ENCODE measurements at places on chromosomes 12 and 14.
A peak's percentile ranks its signal among the peaks of the same experiment; 100 is the strongest.

- DNase-seq, result no peak
These were observed 20.6 kb downstream of the COX14 start for GRCh38 chr12:50132505-50133135.

- no peak for DNase-seq
These were observed 298.7 kb downstream of the RPL10L start for GRCh38 chr14:46352844-46353243.

DNA sequence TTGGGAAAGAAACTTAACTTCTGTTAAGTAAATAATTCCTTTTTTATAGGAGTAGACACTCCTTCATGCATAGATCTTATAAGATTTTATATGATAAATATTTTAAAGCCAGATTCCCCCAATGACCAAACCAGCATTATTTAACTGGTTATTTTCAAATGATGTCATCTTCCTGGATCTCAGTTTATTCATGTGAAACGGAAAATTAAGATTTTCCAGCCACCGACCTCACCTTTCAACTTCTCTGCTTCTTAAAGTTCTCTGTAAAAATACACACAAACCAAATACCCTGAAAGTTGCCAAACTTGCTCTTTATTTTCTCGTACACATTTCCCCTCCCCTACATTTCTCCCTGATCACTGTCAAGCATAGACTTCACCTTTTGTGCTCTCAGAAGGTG, 364.2 kb downstream of the GALC start:
- no peak for DNase-seq

DNA sequence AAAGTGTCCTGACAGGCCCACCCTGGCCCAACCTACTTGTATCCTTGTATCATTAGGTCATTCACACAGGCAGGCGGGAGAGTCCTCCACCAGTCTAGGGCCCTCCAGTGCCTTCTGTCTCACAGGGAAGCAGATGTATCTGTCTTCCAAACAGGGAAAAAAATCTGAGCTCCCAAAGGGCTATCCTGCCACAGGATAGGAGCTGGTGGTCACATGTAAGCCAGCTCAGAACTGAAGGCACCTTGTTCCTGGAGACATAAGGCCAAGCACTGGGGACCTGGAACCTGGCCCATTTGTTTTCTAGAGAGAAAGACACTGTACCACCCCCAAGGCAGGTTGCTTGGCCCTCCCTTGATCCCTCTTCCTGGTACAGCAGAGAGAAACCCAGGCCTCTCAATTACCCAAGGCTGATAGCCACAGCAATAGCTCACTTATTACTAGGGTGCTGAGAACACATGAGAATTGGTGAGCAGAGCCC, 19.4 kb upstream of the PLEKHH1 start:
- DNase-seq, result no peak

DNA sequence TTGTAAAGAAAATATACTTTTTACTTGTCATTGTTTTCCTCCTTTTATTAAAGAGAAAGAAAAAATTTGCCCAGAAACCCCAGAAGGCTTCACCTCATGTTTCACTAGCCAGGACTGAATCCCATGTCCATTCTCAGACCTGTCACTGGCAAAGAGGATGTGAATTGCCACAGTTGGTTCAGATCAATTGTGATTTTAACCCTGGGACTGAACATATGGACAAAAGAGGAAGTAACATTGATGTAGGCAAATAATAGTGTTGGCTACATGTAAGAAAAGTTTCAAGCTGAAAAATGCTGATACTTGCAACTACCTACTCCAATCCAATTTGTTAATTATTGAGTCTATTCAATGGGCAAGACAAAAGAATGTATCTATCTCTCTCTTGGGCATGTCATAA, 8.6 kb upstream of the CCDC196 start:
- no peak for DNase-seq

DNA sequence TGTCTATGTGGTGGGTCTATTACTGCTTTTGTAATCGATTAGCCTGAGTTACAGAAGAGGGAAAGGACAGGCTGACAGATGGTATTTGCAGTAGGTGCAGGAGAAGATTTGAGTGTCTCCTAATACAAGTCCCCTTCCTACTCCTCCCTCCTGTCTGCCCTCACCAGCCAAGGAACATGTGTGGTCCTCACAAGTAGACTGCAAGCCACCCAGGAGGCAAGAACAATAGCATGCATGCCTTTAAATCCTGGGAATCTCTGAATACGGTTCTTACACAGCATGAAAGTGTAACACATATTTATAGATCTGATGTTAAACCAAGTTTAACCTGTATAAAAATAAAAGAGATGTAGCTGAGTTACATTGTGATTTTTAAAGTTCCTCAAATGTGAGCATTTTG, 117.0 kb downstream of the PTCSC3 start:
- DNase-seq, result no peak

- DNase-seq, result no peak
These were observed 199.0 kb upstream of the ATP2B1 start for GRCh38 chr12:89907659-89908058.

DNA sequence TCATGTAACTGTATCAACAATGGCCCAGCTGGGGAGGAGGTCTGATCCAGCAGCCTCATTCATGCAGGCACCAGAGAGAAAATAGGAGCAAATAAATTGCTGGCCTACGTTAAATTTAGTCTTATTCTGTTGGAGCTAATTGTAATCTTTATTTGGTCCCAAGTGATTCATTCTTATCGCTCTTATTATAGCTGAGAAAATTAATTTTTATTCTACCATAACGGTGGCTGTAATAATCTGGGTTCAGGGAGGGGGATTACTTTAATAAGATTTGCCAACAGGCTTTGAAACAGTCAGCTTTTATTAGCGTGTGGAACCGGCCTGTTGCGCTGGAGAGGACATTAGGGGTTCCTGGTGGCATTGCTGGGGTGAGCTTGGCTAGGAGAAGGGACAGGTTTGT, 254.9 kb downstream of the AACS start:
- no peak for DNase-seq

DNA sequence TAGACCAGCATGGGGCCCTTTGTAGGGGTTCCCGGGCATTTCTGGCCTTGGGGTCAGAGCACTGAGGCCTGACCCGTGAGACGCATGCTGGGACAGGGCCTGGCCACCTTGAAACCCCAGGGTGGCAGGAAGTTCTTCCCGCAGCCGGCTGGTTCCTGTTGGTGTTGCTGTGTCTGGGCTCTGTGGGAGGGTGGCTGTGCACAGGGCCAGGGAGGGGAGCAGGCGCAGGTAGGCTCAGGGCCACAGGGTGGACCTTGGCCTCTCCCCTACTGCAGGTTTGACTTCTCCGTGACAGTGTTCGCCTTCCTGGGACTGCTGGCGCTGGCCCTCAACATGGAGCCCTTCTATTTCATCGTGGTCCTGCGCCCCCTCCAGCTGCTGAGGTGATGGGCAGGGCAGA, 48.2 kb downstream of the SLC8B1 start:
- DNase-seq, result no peak

GRCh38 chr12:9211687-9212086, 3.5 kb upstream of the PZP start:
- no peak for DNase-seq

DNA sequence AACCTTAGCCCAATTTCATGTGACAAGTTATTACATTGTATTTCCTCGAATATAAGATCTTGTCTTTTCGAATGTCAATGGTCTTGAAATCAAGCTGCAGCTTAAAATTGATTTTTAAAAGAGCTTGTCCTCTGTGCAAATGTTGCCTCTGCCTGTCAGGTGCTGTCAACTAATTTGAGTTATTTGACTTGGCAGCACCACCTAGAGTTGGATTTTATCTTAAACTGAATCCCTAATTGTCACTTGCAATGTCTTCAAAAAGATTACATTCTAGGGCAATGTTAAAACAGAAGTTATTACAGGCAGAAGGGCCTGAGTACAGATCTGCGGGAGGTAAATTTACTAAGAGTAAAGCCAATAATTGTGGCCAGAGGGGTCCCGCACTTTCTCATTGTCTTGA, 26.2 kb upstream of the TUNAR start:
- no peak for DNase-seq

GRCh38 chr14:51525739-51526138, 126.0 kb upstream of the FRMD6 start:
- no peak for DNase-seq

DNA sequence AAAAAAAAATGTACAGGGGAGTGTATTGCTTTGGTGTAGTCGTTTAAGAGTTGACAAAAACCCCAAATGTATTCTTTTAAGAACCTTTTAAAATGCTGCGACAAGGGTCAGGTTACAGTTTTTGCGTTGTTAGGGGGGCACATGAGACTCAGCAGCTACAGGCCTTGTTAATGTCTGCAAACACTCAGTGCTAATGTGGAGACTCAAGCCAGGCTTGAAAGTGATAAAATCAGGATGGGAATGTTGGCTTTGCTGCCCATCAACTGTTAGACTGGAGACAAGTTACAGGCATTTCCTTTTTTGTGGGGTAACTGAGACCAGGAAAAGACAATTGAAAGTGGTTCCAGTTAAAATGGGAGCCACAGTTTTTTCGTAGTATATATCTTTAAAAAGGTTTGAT, 84.8 kb downstream of the PRKCH start:
- no peak for DNase-seq

DNA sequence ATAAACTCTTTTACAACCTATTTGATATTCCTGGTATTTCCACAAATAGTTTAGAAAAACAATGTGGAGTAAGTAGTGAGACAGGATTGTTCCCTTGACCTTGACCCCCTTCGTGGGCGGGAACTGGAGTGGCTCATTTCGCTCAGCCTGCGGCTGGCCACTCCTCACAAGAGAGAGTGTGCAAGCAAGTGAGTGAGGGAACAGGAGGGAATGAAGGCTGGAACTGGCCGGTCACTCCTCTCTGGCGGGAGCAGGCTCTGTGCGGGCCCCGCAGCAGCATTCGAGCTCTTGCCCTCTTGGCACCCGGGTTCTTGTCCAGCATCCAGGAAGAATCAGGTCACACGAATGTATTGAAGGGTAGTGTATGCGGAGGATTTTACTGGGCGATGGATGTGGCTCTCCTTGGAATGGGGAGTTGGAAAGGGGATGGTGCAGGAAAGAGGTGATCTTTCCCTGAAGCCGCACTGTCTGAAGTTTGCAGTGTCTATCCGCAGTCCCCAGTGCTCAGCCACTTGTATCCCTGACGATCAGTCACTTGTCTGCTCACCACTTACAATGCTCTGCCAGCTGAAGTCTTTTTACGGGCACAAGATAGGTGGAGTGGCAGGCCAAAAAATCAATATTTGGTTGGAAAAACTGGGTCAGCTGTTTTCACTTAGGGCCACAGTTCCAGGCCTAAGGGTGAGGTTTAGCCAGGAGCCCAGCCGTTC, 28.0 kb upstream of the TXNRD1 start:
- DNase-seq, result peak; percentile 16

DNA sequence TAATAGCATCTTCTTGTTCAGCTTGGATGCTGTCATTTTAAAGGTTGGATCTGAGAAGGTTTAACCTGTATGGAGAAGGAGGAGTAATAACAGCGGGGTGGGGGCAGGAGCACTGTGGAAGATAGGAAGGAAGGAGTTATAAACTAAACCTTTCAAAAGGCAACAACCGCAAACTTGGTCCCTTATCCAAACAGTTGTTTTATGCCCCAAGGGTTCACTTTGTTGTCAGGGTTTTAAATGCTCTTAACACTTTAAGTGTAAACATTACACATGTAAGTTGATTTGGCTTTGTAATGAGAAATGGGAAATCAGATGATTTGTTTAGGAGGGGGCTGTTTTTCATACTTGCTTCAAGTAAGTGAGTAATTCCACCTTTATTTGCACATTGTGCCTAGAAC, 3.0 kb downstream of the NPAS3 start:
- DNase-seq, result no peak

- no peak for DNase-seq
These were observed 160.9 kb downstream of the EPS8 start for GRCh38 chr12:15627995-15628945.

DNA sequence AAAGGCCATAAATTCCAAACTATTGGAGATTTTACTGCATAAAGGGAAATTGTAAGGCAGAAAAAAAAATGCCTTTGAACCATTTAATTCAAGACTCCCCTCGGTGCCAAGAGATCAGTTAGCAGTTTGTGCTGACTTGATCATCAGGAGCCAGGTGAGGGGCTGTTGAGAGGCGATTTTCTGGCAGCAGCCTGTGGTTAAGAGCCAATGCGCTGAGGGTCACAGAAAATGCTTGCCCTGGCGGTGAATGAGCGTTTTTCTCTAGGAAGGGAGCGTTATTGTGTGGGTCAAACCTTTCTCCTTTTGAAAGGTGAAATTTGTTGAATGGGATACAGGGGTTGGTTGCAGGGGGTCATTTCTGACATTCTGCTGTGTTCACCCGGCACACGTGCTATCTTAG, 4.7 kb downstream of the SRRM4 start:
- no peak for DNase-seq

DNA sequence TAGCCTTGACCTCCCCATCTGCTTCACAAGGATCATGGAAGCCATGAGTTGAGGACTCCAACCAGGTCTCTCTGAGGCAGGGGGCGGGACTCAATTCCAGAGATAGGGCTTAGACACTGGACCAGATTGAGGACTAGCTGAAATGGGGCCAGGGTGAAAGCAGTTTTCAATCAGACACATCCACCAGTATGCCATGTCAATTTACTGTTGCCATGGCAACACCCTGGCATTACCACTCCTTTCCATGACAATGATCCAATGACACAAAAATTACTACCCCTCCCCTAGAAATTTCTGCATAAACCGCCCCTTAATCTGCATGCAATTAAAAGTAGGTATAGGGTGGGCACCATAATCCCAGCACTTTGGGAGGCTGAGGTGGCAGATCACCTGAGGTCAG, 18.6 kb upstream of the DCAF5 start:
- no peak for DNase-seq

DNA sequence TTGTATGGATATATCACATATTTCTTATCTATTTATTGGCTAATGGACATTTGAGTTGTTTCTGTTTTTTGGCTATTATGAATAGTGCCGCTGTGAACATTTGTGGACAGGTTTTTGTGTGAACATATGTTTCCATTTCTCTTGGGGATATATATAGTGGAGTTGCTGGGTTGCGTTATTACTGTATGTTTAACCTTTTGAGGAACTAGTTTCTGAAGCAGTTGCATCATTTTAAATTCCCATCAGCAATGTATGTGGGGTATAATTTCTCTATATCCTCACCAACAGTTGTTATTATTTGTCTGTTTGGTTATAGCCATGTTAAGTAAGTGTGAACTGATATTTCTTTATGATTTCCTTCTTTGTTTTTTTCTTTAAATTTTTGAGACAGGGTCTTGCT, 10.7 kb downstream of the TCTN2 start:
- DNase-seq, result no peak

DNA sequence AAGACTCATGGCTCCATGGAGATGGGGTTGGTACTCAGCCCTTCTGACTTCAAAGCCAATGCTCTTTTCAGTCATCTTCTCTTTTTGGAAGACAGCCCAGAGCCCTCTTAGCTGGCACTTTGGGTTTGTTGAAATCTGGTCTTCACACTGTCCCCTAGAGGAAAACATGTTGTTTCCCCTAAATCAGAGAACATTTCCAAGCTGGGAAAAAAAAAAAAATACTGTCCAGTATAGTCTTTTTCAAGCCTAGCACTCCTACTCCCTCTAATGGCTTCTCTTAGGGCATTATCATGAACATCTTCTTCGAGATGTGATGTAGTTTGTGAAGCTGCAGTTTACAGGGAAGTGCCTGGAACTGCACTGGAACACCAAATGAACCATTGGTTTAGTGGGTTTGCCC, 3.0 kb upstream of the ZC3H14 start:
- DNase-seq, result no peak

GRCh38 chr12:50344775-50345174, 51.6 kb downstream of the FAM186A start:
- no peak for DNase-seq

- DNase-seq, result no peak
These were observed 496.5 kb upstream of the ATP2B1 start for GRCh38 chr12:90205165-90205564.

- DNase-seq, result no peak
These were observed 275.4 kb downstream of the PAWR start for GRCh38 chr12:79415321-79415720.

- DNase-seq, result no peak
These were observed 44.0 kb upstream of the OR5AU1 start for GRCh38 chr14:21199611-21200560.

Measured in NCI-H510A (cell line).